ENCODE measurements at places on chromosomes 3 and 15. TPM values are rescaled to one million over a fixed set of nuclear protein-coding genes. Genes with fewer than 3 reads are reported as not detected.

GRCh38 chr3:17039594-17039993, 154.8 kb downstream of the PLCL2 start:
- no peak for DNase-seq

TLR9 gene
- polyA plus RNA-seq: 0.29 TPM

DNA sequence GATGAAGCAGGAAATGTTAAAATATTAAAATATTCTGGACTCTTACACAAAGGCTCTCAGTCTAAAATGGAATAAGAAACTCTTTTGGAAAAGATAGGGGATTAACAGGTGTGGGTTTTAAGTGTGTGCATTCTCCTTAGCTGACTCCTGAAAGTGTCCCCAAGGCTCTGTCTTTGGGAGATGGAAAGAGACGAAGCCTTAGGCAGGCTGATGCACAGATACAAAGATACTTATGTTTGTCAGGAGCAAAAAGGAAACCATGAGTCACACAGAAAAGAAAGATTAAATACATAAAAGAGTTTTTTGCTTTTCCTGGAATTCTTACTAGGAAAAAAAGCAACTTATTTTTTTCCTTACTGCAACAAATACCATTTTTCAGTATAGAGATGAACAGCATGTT, 23.8 kb upstream of the ABI3BP start:
- peak; percentile 84 for DNase-seq

SLC22A14 gene
- polyA plus RNA-seq: 0.49 TPM

DNA sequence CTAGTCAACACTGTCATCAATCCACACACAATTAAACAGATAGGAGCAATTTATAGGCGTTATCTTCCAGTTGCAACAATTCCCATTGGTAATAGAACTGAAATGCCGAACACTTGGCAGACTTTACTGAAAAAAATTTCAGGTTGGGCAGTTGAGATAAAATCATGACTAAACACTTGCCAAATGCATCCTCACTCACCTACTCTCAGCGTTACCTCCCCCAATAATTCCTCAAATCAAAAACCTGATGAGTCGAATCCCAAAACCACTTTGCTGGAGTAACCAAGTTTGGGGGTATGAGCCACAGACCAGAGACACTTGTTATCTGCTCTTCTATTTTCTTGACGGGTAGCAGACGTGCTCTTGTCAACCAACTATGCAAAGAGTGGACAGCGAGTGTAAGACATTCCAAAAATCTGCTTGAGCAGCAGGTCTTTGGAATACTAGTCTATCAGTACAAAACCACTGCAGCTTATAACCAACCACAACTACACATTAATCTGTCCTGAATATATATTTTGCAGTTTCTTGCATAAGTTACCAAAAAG, 30.3 kb downstream of the PPP1R2 start:
- no peak for DNase-seq
